ENCODE measurements at places on chromosomes 3 and 15.

DNA sequence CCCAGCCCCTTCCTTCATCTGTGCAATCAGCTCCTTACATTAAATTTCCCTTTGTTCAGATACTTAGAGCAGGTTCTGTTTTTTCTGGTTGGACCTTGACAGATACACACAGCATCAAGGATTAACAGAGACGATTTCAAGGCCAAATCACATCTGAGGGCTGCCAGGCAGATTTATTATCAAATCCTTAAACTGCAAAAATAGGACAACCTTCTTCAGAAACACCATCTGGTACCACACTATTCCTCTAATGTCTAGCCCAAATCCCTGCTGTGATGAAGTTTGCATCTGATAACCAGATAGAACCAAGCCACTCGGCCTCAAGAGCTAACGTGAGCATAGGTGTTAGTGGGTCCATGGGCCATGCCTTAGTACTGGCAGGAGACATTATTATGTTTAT lies 250.7 kb upstream of the PROK2 start:
- DNase-seq, result no peak

GRCh38 chr3:50302095-50303012 lies 1.0 kb downstream of the HYAL1 start:
- DNase-seq, result no peak

DNA sequence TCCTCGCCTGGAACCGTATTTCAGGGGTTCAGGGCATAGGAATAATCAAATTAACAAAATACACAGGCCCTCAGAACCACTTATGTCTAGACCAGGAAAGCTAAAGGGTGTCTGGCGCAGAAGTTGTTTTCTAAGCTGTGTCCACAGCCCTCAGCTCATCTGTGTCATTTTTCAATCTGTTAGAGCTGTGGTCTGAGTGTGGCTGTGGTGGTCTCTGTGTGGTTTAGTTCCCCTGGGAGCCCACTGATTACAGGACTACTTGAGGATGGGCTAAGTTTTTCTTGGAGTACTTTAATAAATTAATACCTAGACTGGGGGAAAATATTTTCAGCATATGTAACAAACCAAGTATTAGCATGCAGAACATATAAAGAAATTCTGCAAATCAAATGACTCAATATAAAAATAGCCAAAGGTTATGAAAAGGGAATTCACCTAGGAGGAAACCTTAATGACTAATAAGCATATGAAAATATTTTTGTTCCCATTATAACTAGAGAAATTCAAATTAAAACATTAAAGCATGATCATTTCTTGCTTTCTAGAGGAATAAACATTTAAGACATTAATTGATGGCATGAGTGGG lies 186.3 kb downstream of the SATB1 start:
- no peak for DNase-seq

DNA sequence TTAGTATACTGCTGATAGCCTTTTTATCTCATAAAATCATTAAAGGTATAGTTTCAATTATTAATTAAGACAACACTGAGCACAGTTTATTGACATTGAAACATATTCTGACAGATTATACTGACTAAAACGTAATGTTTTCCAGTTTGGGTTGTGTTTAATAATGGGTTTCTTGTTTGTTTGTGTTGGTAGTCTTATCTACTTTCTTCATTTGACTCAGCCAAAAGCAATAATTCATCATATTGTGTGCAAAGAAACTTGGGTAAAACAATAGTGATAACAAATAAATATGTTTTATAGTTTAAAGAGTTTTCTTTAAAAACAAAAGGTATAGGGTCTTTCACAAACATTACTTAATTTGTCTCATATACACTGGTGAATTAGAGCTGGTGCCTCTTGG lies 629.2 kb upstream of the AGTR1 start:
- no peak for DNase-seq

GRCh38 chr15:73686781-73687256 lies 2.6 kb downstream of the CD276 start:
- no peak for DNase-seq

DNA sequence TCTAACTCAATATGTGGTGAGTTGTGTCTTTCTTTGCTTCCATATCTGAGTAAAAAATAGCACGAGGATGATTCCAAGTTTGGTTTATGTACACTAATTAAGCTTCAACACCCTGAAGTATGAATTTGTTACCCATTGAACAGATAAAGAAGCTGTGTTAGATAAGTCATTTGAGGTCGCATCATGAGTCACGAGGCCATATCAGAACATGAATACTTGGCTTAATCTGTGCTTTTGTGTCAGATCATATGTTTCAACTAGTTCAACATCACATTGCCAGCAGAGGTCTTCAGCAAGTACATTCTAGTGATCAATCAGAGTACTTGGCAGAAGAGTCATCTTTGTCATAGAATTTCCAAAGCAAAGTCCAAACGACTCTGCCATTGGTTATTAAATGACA lies 26.3 kb upstream of the MITF start:
- DNase-seq, result no peak

DNA sequence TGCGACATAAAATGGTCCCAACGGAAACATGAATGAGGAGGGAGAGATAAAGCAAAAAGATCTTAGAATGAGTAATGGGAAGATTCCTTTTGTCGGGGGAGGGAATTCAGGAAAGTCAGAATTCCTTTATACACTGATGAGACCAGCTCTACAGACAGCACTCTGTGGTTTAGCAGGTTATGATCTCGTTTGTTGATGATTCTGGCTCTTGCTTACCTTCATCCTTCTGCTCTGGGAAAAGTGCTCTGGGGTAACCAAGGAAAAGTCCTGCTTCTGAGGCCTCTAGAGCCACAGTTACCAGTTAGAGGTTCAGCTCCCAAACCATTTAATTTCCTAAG lies 150.7 kb upstream of the NR2E3 start:
- DNase-seq, result no peak

DNA sequence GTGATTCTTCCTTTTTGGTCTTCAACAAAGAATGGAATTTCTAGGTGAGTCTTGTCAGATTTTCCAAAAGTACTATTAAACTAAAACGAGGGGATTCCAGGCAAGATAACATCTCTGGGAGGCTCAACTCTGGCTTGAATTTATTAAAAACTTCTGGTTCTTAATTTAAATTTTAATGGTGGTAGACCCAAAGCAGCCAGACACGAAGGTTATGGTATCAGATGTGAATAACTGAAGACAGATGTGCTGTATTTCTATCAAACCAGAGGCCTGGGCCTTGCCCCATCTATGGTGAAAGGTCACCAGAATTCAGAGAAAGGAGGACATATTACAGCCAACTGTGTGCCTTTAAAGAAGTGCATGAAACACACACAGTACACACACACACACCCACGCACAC lies 283.2 kb upstream of the ICE2 start:
- DNase-seq, result no peak

GRCh38 chr3:111951032-111951431 lies 27.8 kb upstream of the ABHD10 start:
- DNase-seq, result no peak

GRCh38 chr3:13215940-13216546 lies 142.8 kb upstream of the IQSEC1 start:
- DNase-seq, result no peak

All from DMS153 (cell line).